ENCODE measurements at places on chromosomes 7 and 10.

- no peak for DNase-seq
Measured at GRCh38 chr7:38217672-38218071, 39.6 kb downstream of the STARD3NL start.

DNA sequence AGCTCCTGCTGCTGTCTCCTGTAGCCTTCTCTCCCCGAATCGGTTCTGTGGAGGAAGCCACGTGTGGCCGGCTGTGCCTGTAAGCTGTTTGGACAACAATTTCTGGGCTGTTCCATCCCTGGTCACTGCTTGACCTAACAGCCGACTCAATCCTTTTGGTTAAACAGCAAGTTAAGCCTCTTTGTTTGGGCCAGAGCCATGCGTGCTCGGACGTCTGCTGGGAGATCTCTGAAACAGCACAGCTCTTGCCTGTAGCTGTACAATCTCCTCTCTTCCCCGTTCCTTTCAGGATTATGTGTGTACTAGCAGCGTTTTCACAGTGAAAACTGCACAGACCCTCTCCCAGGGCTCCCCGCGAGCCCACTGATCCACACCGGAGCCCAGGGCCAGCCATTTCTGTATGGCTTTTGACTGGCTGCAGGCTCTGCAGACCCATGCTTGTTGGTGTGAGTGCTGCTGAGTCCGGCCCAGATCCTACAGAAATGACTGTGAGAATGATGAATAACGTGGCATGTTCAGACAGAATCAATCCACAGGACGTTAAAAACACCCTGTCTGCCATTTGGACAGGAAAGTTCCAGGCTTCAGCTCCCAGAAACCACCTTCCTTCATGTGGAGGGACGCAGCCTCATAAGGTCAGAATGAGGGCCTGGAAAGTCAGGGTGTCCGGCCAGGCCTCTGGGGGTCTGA is 428.6 kb upstream of the ADARB2 start:
- no peak for DNase-seq

DNA sequence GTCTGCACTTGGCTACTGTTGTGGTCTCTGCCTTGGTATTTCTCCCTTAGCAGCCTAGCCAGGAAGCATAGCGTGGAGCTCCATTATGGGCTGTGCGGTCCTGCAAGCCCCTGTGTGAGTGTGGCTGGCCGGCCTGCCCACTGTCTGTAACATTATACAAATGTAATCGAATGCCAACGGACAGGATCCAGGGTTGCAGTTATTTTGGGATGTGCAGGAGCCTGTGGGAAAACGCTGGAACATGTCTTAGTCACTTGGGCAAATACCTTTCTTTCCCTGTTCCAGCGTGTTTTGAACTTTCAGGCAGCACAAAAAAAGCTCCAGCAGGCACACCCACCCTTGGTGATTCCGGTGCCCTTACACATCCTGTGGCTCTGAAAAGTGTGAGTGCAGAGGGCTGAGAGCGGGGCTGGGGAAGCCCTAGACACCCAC is 29.5 kb downstream of the BAG3 start:
- DNase-seq = no peak

- DNase-seq = no peak
Measured at GRCh38 chr7:36040679-36041078, 112.4 kb upstream of the EEPD1 start.

DNA sequence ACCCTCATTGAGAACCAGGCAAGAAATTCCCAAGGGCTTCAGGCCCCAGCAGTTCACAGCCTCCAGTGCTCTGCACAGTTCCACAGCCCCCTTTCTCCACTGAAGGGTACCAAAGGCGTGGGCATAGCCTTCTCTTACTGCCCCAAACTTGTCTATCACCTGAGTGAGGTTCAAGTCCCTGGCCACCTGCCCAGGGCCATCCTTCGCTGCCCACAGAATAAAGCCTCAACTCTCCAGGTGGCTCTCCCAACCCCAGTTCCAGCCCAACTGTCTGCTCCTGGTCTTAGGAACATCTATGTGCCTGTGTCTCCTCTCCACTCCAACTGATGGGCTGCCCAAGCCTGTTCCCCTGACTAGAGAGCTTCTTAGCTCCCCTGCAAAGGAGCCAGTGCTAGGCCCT is 79.1 kb downstream of the FAM53B start:
- DNase-seq = no peak

DNA sequence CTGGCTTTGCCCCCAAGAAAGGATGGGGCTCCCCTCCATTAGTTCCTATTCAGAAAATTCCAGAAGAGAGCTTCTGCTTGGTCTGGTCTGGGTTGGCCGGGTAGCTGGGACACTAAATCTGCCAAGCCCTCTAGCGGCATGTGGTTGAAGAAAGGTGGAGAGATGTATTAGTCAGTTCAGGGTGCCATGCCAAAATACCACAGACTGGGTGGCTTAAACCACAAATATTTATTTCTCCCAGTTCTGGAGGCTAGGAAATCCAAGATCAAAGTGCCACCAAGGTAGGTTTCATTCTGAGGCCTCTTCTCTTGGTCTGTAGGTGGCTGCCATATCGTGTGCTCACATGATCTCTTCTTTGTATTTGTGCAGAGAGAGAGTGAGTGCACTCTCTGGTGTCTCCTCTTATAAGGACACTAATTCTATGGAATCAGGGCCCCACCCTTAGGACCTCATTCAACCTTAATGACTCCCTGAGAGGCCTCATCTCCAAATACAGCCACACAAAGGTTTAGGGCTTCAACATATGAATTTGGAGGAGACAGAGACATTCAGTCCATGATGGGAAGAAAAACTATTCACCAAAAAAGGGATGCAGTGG is 38.7 kb upstream of the MTPAP start:
- DNase-seq = no peak

DNA sequence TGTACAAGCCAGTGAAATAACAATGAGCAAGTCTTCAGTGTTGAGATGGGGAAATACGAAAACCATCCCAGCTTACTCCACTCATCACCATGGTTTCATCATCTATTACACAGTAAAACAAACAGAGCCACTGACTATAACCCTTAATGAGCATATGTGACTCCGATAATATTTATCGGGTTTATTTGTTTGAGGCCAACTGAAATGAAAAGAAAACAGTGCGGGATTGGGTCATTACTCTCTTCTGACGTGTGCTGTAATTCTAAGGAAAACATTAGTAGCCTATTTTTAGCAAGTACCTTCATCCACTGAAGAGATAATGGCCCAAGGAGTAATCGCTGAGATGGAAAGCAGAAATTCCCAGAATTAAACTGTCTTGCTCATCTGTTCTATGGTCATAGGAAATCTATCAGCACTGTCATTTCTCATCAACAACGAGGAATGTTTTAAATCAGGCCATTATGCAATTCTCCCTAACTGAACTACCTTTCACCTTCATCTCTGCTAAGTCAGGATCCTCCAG is 716.5 kb downstream of the INHBA start:
- no peak for DNase-seq

DNA sequence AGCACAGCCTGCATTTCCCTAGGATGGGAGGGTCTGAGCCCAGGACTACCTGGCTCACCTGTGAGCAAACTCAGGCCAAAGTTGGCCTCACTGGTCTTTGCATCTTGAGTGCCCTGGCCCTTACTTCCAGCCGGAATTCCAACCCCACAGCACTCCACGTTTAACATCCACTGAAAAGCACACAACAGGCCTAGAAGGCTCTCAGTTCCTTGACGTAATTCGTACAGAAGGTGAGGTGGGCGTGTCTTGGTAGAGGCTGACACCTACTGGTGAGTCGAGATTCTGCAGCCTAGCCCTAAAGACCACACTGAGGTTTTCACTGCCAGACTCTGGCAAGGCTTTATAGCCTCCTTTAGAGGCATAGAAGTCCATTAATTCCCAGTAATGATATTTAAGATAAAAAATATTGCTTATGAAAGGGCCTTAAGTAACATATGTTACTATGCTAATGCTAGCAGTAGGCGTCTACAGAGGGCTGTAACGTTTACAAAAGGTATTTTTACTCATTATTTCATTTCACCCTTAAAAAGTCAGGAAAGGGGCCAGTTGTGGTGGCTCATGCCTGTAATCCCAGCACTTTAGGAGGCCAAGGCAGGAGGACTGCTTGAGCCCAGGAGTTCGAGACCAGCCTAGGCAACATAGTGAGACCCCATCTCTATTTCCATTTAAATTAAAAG is 95.8 kb downstream of the HIP1 start:
- no peak for DNase-seq

GRCh38 chr10:91378061-91378460 is 32.1 kb upstream of the HECTD2 start:
- DNase-seq = no peak

DNA sequence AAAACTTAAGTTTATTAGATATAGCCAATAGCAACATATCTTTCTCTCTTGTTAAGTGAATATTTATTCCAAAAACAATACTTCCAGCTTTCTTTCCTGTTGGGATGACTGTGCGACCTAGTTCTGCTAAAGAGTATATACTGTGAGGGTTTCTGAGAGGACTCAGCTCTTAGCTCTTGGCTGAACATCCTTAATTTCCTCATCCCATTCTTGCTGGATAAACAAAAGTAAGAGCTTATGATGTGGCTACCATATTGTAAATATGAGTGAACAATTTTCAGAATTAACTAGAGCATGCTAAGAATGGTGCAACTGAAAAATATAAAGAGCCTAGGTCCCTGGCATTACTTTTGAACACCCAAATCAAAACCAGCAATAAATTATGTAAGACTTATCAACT is 279.5 kb upstream of the GNAI1 start:
- no peak for DNase-seq

DNA sequence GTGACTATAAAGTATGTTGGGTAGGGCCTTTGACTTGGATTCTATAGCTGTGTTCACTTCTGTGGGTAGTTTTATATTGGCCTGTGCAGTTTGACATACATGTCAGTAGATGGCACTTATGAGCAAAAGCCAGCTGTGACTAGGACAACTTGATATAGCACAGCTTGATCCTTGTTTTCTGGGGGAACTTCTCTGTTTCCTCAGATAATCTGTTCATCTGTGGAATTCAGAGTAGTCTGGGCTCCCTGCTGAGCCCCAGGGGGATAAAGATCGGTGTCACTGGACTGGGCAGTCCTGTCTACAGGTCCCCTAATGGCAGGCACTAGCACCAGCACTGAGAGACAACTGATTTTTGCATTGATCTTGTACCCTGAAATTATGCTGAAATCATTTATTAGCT is 25.4 kb downstream of the CYP2C9 start:
- peak; percentile 20 for DNase-seq

- DNase-seq = peak; percentile 12
Measured at GRCh38 chr7:148622887-148623585, 32.5 kb downstream of the C7orf33 start.

- DNase-seq = no peak
Measured at GRCh38 chr7:77442636-77443035, 26.5 kb upstream of the GSAP start.

DNA sequence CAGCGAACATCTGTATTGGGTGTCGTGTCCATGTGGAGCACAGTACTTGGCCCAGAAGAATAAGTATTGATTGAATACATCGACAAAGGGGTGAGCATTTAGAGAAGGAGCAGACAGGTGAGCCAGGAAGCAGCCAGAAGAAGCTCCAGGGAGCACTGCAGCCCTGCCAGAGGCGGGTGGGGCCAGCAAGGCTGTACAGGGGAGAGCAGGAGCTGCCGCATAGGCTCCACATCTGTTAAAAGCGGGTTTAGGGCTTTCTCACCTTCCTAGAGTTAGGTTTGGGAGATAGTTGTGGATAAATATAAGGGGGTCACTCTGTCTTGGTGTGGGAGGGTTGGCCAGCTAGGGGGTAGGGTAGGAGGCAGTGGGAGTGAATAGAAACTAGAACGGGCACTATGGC is 1.3 kb upstream of the CPA1 start:
- no peak for DNase-seq

- DNase-seq = no peak
Measured at GRCh38 chr7:106883456-106884026, 18.5 kb downstream of the PIK3CG start.

DNA sequence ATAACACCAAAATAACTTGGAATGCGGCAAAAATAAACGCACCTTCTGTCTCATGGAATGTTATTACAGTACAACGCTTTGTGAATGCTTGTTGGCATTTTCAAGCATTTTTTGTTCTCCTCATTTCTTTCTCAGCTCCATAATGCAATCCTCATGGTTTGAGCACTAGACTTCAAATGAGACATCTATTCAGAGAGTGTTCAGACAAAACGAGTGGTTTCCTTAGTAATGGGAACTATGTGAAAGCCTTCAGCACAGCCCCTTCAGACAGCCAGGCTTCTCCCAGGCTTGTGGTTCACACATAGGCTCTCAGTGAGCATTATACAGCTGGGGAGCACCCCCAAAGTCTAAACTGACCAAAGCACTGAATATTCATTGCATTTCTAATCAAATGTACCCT is 8.6 kb upstream of the LRRN3 start:
- no peak for DNase-seq

GRCh38 chr7:14899030-14899429 is 3.5 kb downstream of the DGKB start:
- no peak for DNase-seq

DNA sequence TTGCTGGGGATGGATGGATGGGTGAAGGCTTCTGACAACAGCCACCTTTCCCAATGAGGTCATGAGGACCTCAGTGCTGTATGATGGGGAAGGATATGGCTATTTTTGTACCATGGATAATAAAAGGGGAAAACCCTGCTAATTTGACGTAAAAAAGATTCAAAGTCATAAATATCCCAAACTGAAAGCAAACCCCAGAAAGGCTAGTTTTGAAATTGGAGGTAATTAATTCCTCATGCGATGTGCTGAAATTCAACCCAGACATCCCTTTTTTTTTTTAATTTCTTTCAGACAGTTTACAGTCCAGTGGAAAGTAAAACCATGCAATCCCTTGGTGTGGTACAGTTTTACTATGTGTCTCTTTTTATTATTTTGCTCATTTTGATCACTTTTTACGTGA is 254.5 kb upstream of the BMPER start:
- no peak for DNase-seq

- no peak for DNase-seq
Measured at GRCh38 chr10:104526188-104526587, 114.9 kb upstream of the SORCS3 start.

DNA sequence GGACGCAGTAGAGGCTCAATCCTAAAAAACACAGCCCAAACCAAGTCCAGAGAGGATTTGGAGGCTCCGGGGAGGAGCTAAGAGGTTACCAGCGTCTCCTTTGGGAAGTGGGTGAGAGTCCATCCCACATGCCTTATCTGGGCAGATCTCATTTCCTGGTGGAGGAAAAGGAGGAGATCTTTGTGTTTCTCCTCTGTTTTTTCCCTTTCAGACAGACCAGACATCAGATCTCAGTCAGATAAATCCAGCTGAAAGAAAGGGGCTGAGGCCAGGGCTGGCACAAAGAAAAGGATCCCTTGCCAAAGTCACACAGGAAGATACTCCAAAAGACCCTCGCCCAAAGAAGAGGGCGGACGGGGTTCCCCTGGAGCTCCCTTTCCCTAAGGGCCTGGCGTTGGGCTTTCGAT is 58.3 kb upstream of the COMTD1 start:
- DNase-seq = no peak

All from pons (tissue), 1 donor.